Kidney epithelial cell (primary cell): ENCODE measurements at places on chromosomes 11 and 22.

GRCh38 chr22:50305923-50306566 lies 1.4 kb downstream of the PLXNB2 start:
- peak; percentile 83 for DNase-seq

DNA sequence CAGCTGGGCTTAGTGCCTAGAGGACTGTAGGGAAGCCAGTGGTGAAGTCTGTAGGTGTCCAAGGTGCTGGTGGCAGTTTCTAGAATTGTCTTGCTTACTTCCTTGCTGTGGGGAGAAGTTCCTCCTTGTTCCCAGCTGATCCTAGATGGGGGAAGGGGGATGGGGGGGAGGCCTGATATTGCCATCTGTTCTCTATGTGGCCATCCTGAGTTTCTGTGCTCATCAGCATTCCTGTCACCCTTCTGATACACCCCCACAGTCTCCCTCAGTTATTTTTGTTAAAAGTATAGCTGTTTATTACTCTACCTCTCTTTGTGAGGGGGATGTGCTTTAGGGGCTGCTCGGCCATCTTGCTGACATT lies 36.5 kb downstream of the MADD start:
- DNase-seq, result no peak

- no peak for DNase-seq
Observed at GRCh38 chr11:78336877-78337553, 80.6 kb downstream of the GAB2 start.

DNA sequence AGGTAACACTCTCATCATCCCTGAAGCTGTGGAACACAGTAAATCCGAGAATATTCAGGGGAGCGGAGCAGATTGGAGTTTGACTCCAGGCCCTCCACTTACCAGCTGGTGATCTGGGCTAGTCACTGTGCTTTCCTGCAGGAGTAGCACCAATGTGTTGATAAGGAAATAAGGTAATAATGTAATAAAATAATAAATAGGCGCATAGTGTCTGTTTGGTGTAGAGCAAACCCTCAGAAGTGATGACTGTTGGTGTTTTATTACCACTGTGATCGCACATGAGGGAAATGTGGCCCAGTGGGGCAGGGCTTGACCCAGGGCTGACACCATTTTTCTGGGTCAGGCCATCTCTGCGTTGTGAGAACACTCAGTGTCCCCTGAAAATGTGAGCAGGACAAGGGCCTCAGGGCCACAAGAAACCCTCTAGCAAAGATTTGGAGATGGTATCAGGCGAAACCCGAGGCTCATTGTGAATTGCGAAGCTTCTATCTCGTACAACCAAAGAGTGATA lies 563.9 kb upstream of the B3GAT1 start:
- no peak for DNase-seq

DNA sequence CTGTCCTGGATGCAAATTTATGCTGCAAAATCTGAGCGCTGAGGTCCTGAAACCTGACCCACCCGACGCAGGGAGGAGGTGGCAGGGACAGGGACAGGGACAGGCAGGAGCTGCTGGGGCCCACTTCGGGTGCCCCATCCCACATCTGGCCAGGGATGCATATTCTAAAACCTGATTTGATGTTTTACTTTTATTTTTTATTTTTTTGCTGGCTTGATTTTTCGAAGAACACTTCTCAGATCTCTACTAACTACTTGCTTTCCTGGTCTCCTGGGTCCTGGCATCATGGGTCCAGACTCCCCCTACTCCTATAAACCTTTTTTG lies 652 bp upstream of the PVALB start:
- no peak for DNase-seq

DNA sequence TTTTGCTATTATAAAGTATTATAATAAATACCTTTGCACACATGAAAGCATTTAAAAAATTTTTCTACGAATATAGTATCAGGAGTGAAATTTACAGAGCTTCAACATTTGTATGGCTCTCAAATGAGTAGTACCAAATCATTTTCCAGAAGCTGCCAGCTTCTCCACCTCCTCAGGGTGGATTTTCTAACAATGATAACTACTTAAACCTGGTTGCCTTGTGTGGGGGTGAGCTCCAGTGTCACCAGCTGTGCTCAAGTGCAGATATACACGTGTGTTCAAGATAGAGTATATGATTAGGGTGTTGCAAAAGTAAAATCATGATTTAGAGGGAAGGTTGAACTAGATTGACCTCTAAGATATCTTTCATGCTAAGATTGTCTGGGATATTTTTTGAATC lies 48.2 kb downstream of the HORMAD2 start:
- DNase-seq, result no peak
